ENCODE measurements at places on chromosomes 7 and 10. TPM values are rescaled to one million over a fixed set of nuclear protein-coding genes. Genes with fewer than 3 reads are reported as not detected.

DNA sequence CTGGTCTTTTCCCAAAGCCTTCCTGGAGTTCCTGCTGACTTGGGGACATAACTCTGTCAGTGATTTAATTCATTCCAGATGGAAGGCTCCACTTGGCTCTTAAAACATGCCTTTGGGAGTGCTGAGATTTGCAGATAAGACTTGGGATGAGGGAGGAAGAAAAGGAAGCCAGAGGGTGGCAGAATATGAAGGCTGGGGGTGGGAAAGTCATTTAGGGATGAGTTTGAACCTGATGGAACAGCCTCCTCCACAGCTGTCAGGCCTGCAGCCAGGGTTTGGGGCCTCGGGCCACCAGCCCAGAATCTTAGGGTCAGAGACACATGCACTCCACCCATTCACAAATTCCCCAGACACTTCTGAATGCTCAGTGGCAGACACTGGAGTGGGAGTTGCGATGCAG, 28.4 kb upstream of the EIF5AL1 start:
- H3K27ac ChIP-seq, result no peak overlapping the region
- H3K27me3 ChIP-seq, result peaks cover 6% of the 10 kb centered on the region
- H3K36me3 ChIP-seq, result no peaks in the 10 kb centered on the region
- no peak for DNase-seq

DNA sequence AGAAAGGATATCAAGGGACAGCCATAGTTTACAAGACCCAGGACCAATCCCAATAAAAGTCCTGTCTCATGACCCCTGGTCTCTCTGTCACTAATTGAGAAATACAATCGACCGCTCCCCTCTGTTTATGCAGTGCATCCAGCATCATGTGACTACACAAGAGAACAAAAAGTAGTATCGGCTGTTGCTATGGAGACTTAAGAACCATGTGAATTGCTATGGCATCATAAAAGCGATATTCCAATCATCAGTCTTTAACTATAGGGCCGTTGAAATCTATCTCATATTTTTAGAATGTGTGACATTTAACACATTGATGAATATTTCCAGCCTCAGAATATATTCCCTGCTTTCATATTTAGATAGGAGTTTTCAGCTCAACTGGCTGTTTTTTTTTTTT, 139.3 kb downstream of the FRMD4A start:
- no peak overlapping the region for H3K27ac ChIP-seq
- DNase-seq, result no peak
- H3K27me3 ChIP-seq, result peaks cover 12% of the 10 kb centered on the region
- no peak overlapping the region for H3K4me3 ChIP-seq

DNA sequence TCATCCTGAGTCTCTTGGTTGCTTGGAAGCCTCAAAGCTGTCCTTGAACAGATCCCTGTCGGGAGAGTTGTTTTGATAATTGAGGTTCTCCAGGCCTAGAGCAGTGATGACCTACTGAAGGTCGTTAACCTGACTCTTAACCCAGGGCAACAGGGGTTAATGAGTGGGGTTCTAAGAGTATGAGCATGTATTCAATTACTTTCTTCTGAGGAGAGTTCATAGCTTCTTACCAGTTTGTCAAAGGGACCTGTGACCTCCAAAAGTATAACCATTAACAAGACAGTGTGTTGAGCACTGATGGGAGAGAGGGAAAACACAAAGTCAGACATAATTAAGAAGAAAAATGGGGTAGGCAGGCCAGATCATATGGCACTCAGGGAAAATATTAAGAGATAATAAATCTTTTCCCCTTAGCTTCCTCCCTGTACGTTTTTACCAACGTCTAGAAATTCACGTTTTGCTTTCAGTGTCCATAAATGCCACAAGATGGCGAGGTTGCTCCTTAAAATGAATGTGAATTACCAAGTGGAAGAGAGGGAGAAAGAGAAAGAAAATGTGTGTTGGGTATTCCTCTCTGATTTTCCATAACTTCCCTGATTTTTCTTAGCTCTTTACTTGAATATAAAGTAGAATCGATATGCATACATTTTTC, 97.6 kb downstream of the SUGCT start:
- H3K36me3 ChIP-seq, result no peaks in the 10 kb centered on the region
- H3K27ac ChIP-seq, result no peak overlapping the region
- H3K4me1 ChIP-seq, result peaks cover 10% of the 10 kb centered on the region
- no peaks in the 10 kb centered on the region for H3K27me3 ChIP-seq
- no peak overlapping the region for H3K4me3 ChIP-seq

GRCh38 chr10:91589658-91590035, 43.2 kb downstream of the PPP1R3C start:
- no peaks in the 10 kb centered on the region for H3K36me3 ChIP-seq
- no peak overlapping the region for H3K4me3 ChIP-seq
- peaks cover 12% of the 10 kb centered on the region for H3K27me3 ChIP-seq
- DNase-seq, result no peak
- no peak overlapping the region for H3K27ac ChIP-seq

- no peak overlapping the region for H3K27ac ChIP-seq
- H3K36me3 ChIP-seq, result no peaks in the 10 kb centered on the region
- H3K4me1 ChIP-seq, result no peaks in the 10 kb centered on the region
- DNase-seq, result no peak
- H3K4me3 ChIP-seq, result no peak overlapping the region
Measured at GRCh38 chr7:123155571-123155970, 44.2 kb downstream of the SLC13A1 start.

DNA sequence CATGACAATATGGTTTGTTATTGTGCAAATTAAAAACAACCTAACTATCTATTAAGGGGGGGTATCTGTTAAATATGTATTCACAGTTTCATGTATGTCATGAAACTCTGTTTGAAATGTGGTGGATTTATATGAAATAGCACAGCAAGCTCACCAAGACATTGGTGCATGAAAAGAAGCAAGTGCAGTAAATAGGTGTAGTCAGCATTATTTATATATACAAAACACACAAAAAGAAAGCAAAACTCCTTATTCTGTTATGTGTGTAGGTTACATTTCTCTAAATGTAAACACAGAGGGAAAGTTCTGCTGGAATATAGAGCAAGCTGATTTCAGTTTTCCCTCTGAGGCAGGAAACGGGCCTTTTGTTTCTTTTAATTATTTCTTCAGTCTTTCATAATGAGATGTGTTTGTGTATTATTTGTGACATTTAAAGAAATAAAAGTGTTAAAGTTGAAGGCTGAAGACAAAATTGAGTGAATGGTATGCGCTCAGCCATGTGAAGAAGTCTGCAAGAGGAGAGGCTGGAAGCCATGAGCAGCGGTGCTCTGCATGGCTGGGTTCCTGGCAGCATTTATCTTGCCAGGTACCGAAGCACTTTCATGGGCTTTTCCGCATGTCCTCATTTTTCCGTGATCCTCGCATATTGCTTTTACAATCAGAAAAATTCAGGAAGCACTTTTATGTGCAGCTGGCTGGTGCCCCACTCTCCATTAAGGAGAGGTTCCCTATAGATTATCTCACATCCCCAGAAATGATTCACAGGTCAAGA, 38.5 kb downstream of the GRID1 start:
- H3K27ac ChIP-seq, result no peak overlapping the region
- peaks cover 16% of the 10 kb centered on the region for H3K27me3 ChIP-seq
- H3K36me3 ChIP-seq, result peaks cover 2% of the 10 kb centered on the region
- H3K4me3 ChIP-seq, result no peak overlapping the region

GRCh38 chr7:129438839-129439651, 4.8 kb downstream of the STRIP2 start:
- no peak overlapping the region for H3K4me3 ChIP-seq
- H3K27ac ChIP-seq, result no peak overlapping the region
- peaks cover 33% of the 10 kb centered on the region for H3K27me3 ChIP-seq
- H3K4me1 ChIP-seq, result peaks cover 5% of the 10 kb centered on the region
- H3K36me3 ChIP-seq, result no peaks in the 10 kb centered on the region
- DNase-seq, result no peak

DNA sequence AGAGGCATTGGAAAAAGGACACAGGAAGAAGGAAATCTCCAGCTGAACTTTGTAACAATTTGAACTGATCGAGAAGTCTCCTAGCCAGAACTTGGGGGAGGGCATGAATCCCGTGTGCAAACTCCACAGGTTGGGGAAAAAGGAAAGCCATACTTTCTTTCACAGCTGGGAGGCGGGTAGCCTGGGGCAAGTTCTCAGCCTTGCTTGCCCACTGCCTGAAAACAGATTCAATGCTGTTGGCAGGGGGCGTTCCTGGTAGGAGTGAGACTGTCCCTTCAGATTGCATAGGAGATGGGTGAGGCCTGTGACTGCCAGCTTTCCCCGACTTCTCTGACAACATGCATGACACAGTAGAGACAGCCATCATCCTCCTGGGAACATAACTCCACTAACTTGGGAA, 289.1 kb upstream of the PHF14 start:
- H3K4me1 ChIP-seq, result no peaks in the 10 kb centered on the region
- no peak for DNase-seq
- peaks cover 25% of the 10 kb centered on the region for H3K27me3 ChIP-seq
- H3K36me3 ChIP-seq, result no peaks in the 10 kb centered on the region
- H3K27ac ChIP-seq, result no peak overlapping the region
- no peak overlapping the region for H3K4me3 ChIP-seq

DNA sequence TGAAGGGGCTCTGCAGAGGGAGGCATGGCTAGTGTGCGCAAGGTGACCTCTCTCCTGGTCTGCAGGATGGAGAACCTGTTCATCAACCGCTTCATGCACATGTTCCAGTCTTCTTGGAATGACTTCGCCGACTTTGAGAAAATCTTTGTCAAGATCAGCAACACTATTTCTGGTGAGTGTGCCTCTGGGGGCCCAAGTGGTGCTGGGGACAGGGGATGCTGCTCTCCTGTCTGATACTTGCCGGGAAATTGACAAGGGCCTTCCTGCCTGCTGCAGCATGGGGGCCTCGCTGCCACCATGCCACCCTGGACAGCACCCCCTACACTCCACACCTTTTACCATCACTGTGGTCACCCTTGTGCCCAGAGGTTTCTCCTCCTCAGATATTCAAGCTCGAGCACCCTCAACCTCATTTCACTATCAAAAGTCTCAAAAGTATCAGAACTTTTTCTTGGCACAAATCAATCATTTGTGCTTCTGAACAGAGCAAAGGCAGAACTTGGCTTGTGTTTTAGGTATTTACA, 50.0 kb downstream of the ALOX5 start:
- H3K4me1 ChIP-seq, result peaks cover 67% of the 10 kb centered on the region
- no peaks in the 10 kb centered on the region for H3K36me3 ChIP-seq
- H3K27ac ChIP-seq, result no peak overlapping the region

Gene TMEM225B
- total RNA-seq, result 2.3 TPM

Gene TAS2R41
- total RNA-seq, result 0.55 TPM

Gene TMEM236
- 0.18 TPM for total RNA-seq

Gene ZDHHC4
- 39.7 TPM for total RNA-seq

Gene VSTM4
- total RNA-seq, result not detected

Gene PLAC9
- not detected for total RNA-seq

Gene HOXA10
- total RNA-seq, result not detected

Gene CEP41
- 25.3 TPM for total RNA-seq

Gene RPEL1
- not detected for total RNA-seq

Gene HOXA3
- total RNA-seq, result not detected

Gene FAM25C
- not detected for total RNA-seq

Gene HMX2
- not detected for total RNA-seq
